Nucleus accumbens (tissue), 56 donors: ENCODE measurements at places on chromosomes 5 and 9.

DNA sequence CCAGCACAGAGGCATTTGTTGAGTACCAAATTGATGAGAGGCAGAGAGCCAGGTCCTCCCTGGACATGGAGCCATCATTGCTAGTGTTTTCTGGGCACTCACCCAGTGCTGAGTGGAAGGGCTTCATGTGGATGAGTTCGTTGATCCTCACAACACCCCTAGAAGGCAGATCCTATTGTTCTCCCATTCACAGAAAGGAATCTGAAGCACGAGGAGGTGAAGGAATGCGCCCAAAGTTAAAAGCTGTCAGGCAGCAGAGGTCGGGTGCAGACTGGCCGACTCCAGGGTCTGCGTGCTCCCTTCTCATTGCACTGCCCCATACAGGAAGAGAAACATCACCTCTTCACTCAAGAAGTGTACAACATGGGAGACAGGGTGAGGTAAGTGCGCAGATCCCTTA, 153.5 kb upstream of the TNPO1 start:
- no peak for DNase-seq

DNA sequence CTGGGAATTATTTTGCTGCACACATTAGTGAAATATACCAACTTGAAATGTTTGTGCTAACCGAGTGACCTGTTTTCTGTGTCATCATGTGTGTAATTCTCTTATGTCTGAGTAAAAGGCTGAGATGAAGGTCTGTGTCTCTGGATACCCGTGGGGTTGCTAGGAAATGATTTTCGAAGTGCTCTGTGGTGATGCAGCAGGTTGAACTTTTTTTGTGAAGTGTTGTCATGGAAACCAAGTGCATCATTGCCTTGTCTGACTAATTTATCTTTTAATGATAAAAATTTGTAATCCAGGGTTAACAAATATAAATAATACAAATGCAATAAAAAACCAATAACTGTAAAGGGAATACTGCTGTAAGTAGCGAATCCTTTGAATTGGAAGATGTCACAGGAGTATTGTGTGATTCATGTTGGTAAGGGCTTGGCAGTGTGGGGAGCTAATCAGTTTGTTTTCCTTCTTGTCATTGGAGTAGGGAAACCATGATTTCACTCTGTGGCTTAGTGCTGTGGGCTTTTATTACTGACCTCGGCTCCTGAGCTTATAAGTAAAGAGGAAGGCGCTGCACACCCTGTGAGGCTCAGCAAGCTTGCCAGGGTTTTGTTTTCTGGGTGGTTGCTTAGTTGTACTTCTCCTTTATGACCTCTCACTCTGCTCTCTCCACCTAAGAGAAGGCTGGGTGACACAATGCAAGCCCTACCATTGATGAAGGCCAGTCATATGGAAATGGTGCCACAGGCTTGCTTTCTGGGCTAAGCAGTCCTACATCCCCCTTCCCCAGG, 22.3 kb downstream of the PDE8B start:
- no peak for DNase-seq

DNA sequence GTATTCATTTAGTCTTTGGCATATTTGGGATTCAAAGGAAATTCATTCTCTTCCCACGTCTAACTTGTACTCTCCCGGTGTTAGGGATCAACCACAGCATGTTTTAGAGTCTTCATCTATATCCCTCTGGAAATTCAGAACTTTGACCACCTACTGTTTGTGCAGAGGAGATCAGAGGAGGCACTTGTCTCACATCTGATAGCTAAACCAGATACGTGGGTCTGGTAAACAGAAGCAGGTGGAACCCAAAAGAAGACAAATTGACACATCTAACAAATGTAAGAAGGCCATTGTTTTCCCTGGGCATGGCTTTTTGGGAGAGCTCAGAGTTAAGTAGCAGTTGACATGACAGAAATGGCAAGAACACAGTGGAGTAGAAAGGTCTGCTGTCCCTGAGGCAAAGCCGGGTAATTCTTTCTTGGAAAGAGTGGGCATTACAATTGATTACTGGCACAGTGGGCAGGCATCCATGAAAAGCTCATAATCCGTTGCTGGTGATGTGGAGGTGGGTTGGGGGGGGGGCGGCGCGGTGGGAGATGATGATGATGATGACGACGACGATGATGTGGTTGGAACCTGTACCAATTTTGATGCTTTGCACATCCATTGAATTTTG, 27.5 kb downstream of the PIP5K1B start:
- no peak for DNase-seq

GRCh38 chr5:176985516-176985915, 21.1 kb downstream of the UIMC1 start:
- DNase-seq: no peak

- DNase-seq: no peak
Measured at GRCh38 chr9:82606071-82606470, 456.9 kb downstream of the RASEF start.

GRCh38 chr5:152542741-152543140, 137.7 kb upstream of the NMUR2 start:
- no peak for DNase-seq

- no peak for DNase-seq
Measured at GRCh38 chr5:53956196-53956595, 354.2 kb downstream of the ARL15 start.

DNA sequence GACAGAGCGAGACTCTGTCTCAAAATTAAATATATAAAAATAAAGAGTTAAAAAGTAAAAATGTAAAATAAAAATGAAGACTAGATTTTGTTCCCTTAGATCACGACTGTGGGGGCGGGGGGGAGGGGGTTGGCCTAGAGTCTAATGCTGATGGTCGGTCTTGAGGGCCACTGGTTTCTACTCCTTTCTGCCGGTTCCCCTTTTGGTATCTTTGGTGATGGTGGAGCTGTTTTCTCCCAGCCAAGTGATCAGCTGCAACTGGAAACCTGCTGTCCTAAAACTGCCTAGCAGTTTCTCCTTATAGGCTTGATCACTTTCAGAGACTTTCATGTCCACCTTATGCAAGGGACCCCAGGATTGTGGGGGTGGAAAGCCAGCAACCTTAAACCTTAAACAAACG, 1.1 kb downstream of the SRD5A1 start:
- DNase-seq: no peak

GRCh38 chr5:126464016-126464415, 40.8 kb downstream of the GRAMD2B start:
- no peak for DNase-seq

- no peak for DNase-seq
Measured at GRCh38 chr9:73806876-73807275, 655.2 kb downstream of the ANXA1 start.

DNA sequence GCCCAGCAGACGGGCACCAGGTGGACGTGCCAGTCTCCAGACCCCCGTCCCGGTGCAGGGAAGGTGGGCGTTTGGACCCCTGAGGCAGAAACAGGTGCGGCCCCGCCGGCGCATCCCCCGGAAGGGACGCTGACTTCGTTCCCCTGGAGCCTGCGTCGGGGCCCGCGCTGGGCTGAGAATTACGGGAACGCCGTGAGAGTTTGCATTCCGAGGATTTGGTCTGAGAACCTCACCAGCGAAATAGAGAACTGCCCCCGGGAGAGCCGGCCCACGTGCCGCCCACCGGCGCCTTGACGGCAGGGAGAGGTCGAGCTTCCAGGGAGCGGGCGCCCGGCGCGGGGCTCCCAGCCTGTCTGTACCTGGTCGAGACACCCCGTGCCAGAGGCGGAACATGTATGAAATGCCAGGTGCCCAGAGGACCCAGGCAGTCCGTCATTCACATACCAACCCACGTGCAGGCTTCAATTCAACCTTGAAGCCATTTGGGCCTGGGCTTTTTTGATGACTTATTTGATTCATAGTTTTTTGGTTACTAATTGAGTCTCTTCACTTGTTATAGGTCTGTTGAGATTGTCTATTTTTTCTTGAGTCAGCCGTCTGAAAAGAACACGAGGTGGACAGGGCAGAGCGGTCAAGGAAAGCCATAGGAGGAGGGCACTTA, 877 bp upstream of the CAMSAP1 start:
- no peak for DNase-seq

DNA sequence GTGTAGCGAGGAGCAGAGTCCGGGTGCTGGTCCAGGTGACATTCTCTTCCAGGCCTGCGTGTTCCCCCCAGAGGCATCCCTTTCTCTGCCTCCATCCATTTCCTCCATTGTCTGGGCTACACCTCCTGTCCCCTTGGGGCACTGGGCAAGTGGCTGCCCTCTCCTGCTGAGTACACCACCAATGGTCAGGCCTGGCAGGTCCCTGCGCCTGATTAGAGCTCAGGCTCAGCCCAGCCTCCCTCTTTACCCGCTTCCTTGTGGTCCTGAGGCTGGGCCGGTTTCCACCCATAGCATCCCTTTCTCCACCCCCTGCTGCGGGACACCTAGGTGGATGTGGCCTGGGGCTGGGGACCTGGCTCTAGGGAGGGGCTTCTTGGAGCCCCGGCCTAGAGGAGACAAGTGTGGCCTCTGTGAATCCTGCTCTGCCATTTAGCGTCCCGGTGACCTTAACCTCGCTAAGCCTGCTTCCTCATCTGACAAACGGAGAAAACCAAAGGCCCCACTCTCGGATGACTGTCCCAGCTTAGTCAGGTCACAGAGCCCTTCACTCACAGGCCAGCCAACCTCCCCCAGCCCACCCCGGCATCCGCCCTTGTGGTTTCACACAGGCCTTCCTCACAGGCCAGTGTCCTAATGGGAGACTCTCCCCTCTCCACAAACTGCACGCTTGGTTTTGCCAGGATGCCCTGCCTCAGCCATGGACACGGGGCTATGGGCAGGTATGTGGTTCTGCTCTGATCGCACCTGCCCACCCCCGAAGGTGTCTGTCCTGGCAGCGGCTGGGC, 12.9 kb downstream of the DOLPP1 start:
- no peak for DNase-seq

DNA sequence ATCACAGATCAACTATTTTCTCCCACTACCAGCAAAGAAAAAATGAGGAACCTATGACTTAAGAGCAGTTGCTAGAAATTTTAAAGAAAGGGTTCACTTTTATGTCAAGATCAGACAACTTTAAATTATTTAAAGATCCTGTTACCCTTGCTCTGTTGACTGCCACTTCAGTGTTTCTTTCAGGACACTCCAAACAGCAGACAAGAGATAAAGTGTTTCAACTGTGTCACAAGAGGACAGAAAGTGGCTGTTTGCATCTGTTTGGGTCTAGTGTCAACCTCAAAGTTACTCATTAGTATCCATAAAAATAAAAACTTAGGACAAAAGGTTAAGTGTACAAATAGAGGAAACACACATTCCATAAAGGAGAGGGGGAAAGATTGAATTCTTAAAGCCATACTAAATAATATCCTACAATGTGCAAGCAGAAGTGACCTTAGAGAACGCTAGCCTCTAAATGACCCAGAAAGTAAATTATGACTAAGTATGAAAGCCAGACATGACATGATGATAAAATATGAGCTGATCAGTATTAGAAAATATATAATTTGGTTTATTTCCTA, 24.9 kb downstream of the HMGCS1 start:
- DNase-seq: no peak

DNA sequence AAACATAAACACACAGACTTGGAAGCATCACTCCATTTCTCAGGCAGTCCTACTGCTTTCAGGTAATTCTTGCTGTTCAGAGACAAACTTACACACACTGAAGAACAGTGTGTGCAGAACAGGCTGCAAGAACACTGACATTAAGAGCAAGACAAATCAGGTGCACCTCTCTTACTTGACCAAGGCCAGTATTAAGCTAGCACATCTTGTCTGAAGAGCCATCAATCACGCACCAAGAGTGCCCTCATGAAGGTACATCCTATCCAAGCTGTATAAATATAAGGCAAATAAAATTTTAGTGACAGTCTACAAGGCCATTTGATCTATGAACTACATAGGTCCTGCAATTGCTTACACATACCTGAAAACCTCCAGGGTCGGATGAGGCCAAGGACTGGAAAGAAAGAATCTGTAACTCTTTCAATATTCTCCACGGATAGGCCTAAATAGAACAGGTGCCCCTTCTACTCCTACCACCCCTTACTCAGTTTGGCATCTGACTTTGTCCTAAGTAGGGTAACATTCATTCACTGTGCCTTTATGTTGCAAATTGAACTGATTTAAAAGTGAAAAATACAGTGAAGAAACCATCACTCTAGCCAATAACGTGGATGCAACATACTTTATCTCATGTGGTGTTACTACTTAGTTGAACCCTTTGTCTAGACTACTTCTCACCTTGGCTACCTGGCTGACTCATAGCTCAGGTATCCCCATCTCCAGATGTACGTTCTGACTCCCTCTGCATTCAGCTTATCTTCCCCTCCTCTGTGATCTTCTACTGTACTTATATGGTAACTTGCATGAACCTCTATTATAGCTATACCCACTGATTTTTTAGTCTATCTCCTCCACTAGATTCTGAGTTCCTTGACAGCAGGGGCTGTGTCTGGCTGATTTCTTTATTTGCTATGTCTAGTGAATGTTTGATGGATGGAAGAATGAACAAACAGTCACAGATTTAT, 256.3 kb downstream of the KIAA0825 start:
- no peak for DNase-seq

DNA sequence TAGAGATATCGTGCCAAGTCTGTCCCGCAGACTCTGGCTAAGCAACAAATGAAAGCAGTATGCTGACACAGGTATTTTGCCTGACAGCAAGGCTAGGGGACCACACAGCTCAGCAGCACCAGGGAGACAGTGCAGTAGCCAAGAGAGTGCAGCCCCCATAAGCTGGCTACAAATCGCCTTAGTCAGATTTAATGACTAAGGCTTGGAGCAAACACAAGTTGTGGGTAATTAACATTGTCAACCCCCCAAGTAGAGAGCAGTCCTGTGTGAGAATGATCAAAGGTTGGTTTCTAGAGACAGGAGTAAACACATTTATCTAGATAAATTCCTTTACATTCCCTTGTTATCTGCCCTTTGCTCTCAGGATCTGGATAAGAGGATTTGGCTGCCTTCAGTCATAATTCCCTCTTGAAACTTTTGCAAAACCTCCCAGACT, 1434.5 kb upstream of the CDH6 start:
- DNase-seq: no peak

DNA sequence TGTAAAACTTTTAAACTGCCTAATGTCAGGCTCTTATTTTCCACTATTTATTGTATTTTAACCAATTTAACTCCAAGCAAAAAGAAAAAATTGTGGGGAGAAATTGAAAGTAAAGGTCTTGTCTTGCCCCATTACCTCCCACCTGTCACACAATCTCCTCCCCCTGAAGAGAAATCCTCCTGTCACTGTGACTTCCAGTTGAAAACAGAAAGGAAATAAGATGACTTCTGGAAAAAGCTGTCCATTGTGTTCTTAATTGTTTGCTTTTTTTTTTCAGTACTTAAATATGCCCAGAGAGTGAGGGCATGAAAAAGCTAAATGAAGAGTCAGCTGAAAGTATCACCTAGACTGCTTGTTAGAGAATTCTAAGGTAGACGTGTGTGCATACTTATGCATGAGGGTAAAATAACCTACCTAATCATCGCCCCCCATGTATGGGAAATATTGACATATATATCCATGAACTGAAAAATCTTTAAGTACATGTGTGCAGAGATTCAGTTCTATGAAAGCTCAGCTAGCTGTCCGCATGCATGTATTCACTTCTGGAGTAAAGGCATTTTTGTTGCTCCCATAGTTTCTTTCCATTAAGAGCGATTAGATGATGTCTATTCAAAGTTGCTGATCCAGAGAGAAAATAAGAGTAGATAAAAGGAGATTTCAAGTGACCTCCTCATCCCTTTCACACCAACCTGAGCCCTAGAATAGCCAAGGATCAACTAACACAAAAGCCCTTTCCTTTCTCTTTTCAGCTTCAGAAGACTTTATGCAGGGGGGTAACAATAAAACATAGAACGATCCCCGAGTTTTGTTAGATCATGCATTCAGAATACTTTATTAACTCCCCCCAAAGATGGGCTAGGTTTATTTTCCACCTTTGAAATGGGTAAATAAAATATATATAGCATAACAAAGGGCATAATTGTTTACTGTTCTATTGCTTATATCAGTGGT, 5.3 kb downstream of the NR2F1-AS1 start:
- no peak for DNase-seq
